ENCODE measurements at places on chromosomes 11 and 22.

DNA sequence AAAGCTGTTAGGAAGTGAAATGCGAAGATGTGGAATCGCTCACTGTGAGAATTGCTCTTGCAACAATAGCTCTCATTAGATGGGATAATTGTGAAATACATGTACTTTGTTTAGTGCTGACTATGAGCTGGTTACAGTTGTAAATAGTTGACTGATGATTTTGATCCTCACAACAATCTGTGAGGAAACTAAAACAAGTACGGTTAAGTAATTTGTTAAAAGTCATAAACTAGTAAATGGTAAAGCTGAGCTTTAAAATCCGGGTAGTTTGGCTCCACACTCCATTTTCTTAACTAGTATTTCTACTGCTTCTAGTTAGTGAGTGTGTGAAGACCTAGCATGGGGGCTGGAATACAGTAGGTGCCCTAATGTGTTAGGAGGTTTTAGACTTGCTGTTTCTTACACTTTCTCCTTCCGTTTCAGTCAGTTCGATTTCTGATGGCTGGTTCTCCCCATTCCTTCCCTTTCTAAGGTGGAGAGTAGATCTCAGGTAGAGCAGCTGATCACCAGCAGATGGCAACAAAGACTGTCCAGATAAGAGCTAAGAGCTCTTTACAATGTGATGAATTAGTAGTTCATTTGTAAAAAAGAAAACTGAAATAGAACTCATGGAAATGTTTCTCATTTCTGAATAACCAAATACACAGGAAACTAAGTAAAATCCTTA lies 16.3 kb upstream of the CYP2R1 start:
- DNase-seq = peak; percentile 31

- no peak for DNase-seq
Observed at GRCh38 chr11:127738771-127739286, 738.3 kb upstream of the KIRREL3 start.

- DNase-seq = no peak
Observed at GRCh38 chr11:19747634-19748033, 35.0 kb downstream of the NAV2 start.

GRCh38 chr22:44801476-44801875 lies 49.1 kb downstream of the ARHGAP8 start:
- no peak for DNase-seq

All from GDM1 (cell line).